ENCODE measurements at places on chromosomes 13 and 19. TPM values are rescaled to one million over a fixed set of nuclear protein-coding genes. Genes with fewer than 3 reads are reported as not detected.
A peak's percentile ranks its signal among the peaks of the same experiment; 100 is the strongest.

The NANOS3 gene
- not detected for total RNA-seq

The CYP2S1 gene
- 2.1 TPM for total RNA-seq

The FLT1 gene
- 12.6 TPM for total RNA-seq

The ZGLP1 gene
- total RNA-seq: 4.2 TPM

The TPP2 gene
- total RNA-seq: 20.3 TPM

The SPRED3 gene
- total RNA-seq: 0.30 TPM

The ZNF225 gene
- total RNA-seq: 1.8 TPM

The ZSCAN1 gene
- total RNA-seq: not detected

The SLC25A41 gene
- total RNA-seq: 0.18 TPM

The MEIS3 gene
- total RNA-seq: 1.0 TPM

GRCh38 chr13:74730556-74731331 lies 596.5 kb upstream of the KLF12 start:
- DNase-seq: no peak

DNA sequence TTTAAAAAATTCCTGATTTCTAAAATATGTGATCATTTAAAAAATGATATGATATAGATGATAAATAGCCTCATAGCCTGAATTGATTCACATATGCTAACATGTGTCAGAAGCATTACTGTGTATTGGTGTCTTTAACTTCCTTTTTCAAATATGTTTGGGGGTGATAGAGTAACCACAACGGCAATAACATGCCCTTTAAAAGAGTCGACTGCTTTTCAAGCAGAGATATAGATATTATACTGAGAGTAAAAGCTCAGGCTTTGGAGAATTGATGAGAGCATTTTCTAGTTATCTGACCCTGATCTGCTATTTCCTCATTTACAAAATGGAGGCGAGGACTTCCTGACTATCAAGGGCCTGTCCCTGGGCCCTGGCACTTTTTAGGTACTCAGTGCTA lies 260.5 kb downstream of the DCT start:
- DNase-seq: no peak

DNA sequence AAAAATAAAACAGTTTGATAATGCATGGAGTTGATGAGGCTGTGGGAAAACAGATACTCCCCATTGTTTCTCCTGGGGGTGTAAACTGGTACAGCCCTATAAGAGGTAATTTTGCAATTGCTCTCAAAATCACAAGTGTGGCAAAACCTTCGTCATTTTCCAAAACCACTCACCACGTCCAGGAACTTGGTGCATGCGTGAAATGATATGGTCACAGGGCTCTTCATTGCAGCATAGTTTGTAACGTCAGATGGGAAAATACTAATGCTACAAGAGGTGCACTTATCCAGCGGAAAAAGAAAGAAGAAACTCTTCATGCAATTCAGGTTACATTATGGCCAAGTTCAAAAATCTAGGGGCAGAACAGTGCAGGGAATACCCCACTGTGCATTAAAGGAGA lies 11.9 kb upstream of the PLAUR start:
- no peak for DNase-seq

- DNase-seq: peak; percentile 57
Measured at GRCh38 chr19:14347999-14348889, 33.0 kb upstream of the ADGRE5 start.

- DNase-seq: no peak
Measured at GRCh38 chr13:31395090-31395489, 195.3 kb downstream of the B3GLCT start.

- DNase-seq: no peak
Measured at GRCh38 chr13:85223883-85224656, 575.1 kb downstream of the SLITRK6 start.

- peak; percentile 94 for DNase-seq
Measured at GRCh38 chr13:112885782-112886268, 83.2 kb upstream of the MCF2L start.

- DNase-seq: no peak
Measured at GRCh38 chr19:54183431-54183830, 5.9 kb downstream of the MBOAT7 start.

DNA sequence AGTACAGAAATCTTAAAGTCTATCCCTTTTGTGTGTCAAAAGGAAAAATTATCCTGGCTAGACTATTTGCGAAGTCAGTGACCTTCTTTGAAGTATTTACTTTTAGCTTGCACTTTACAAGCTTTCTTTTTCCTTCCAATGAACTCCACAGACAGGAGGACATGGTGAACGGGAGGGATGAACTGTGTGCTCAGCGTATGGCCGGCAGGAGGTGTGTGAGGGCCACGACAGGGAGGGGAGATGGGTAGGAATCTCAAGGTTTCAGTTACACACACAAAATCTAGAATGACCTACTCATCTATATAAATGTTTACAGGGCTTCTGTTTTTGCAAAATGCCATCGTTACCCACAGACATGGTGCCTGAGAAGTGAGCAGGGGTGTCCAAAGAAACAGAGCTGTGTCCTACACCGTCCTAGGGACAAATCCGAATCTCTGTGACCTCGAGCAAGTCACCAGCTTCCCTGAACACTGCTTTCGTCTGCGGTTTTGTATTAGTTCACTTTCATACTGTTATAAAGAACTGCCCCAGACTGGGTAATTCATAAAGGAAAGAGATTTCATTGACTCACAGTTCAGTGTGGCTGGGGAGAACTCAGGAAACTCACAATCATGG lies 537.2 kb downstream of the LIG4 start:
- no peak for DNase-seq

DNA sequence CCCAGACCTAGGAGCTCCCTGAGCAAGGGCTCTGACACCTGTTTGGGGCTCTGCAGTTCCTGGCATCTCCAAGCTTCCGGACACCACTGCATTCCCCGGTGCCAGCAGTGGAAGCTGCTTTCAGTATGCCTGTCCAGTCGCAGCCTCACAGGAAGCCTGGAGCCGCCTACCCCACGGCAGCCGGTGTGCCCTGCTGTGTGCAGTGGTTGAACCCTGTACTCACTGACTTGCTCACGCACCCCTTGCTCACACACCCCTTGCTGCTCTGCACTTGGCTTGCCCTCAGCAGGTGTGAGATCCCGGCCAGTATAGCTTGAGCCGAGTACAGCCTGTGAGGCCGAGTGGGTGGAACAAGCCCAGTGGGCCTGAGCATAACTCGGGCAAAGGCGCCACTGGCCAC lies 70.3 kb downstream of the PIBF1 start:
- peak; percentile 80 for DNase-seq

DNA sequence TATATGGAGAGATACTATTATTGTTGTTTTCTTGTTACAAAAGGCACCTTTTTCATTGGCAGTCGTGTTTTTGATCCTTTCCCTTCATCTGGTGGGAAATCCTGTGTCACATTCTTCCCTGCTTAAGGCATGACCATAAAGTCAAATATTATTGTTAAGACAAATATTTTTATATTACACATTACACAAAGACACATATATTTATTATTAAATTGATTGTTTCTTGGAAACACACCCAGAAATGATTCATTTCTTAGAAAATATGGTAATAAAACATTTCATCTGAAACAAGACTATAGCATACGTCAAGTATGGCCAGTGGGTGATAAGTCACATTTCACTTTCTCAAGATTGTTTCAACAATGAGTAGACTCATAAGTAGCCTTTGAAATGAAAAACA lies 77.3 kb downstream of the KCTD12 start:
- DNase-seq: no peak

- DNase-seq: no peak
Measured at GRCh38 chr13:71068041-71068440, 799.0 kb downstream of the DACH1 start.

- DNase-seq: no peak
Measured at GRCh38 chr19:33747273-33747672, 49.4 kb upstream of the KCTD15 start.

GRCh38 chr13:95703576-95703975 lies 26.6 kb downstream of the DNAJC3 start:
- DNase-seq: no peak

DNA sequence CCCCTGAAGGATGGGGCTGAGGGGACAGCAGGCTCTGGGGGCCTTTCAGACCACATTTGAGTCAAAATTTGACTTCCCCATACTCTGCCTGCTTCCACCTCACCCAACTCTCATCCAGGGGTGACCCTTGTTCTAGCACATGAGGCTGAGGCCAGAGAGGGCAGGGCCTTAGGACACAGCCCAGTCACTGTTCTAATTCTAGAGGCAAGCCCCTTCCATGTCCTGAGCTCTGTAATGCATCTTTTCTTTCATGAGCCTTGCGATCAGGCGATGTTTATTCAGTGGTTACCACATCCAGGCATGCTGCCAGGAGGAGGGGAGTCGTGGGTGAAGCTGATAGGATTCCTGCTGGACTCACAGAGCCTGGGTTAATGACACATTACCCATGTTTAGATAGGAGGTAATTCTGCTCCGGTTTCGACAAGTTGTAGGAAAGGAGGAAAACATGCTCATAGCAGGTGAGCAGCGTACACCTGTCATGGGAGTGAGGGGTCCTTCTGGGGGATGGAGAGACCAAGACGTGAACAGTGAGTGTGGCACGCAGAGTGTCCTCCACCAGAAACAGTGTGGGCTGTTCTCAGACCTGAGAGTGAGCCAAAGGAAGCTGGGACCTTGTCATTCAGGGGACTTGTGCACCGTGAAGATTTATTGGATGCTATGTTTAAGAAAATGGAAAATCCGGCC lies 9.3 kb downstream of the RPS9 start:
- peak; percentile 98 for DNase-seq

DNA sequence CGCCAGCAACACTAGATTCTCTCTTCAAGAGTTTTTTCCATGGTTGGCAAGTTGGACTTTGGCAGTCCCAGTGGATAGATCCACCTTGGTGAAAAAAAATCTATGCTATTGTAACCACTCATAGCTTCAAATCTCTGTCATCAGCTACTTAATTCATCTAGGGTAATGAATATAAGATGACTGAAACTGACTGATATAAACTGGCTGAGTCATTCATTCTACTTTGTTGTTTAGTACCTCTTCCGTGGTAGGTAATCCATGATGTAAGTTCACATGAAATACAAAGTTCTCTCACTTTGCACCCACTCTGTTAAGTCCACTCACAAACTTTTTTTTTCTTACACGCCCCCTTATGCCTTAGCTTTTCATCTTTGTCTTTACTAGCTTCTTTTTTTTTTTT lies 1381.5 kb downstream of the SLITRK5 start:
- no peak for DNase-seq

- DNase-seq: no peak
Measured at GRCh38 chr13:35712907-35713761, 236.6 kb upstream of the MAB21L1 start.

GRCh38 chr13:37074703-37075102 lies 15.2 kb upstream of the SUPT20H start:
- DNase-seq: no peak

GRCh38 chr19:14435320-14436050 lies 2.4 kb downstream of the PKN1 start:
- DNase-seq: no peak

- DNase-seq: no peak
Measured at GRCh38 chr13:29369060-29369743, 226.3 kb downstream of the SLC7A1 start.

- DNase-seq: no peak
Measured at GRCh38 chr13:36158611-36159010, 27.4 kb upstream of the DCLK1 start.
